ENCODE measurements at places on chromosomes 11 and 22.
A peak's percentile ranks its signal among the peaks of the same experiment; 100 is the strongest.

DNA sequence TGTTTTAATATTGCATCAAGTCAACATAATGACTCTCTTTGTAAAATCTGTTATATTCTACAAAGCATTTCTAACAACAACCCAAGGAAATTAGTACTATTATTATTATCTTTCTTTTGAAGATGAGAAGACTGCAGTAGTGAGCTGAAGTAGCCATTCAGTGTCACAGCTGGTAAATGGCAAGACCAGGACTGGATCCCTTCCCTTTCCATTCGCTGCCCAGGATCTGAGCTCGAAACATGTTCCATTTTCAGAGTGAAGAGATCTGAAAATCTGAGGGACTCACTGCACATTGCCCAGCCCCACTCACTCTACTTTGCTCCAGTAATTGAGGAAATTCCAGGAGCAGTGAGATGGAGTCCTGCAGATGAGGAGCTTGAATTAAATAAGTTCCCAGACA is 240.0 kb upstream of the BLID start:
- DNase-seq, result no peak

GRCh38 chr11:10387206-10388083 is 67.6 kb upstream of the AMPD3 start:
- DNase-seq, result no peak

DNA sequence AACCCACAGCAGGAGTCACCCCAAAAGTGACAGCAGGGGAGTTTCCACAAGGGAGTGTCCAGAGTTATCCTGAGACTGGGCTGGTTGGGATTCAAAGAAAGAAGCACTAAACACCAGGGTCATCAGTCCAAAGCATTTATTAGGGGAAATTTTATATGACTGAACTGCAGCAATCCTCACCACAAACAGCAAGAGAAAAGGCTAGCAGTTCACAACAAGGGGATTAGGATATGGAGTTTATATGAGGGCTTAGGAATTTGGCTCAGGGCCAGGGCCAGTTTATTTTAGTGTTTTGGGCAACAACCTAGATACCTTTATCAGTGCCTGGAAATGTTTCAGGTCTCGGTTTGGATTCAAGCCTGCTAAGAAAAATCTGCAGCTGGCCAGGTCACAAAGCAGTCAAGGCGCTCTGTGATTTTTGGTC is 4.6 kb upstream of the TMEM126A start:
- DNase-seq, result no peak

- DNase-seq, result peak; percentile 35
Observed at GRCh38 chr11:47797633-47798032, 30.5 kb upstream of the FNBP4 start.

DNA sequence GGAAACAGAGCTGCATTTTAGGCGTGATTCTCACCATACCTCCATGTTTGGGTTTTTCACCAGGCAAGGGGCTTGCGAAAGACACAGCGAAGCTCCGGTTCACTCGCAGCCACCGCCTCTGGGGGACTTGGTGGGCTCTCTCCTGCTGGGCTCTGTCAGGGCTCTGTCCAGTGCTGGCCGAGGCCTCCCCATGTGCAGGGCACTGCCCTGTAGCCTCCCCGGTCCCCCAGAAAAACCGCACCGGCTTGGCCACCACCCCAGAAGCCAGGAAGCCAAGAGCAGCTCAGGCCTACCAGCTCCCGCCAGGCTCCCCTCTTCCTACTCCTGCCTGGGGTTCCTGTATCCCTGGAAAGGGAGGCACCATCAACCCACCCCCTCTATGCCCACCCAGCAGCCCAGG is 151.5 kb downstream of the CTTN start:
- DNase-seq, result no peak

- no peak for DNase-seq
Observed at GRCh38 chr11:128720522-128720985, 26.7 kb downstream of the FLI1 start.

- no peak for DNase-seq
Observed at GRCh38 chr11:109865548-109866186, 227.5 kb upstream of the ZC3H12C start.

DNA sequence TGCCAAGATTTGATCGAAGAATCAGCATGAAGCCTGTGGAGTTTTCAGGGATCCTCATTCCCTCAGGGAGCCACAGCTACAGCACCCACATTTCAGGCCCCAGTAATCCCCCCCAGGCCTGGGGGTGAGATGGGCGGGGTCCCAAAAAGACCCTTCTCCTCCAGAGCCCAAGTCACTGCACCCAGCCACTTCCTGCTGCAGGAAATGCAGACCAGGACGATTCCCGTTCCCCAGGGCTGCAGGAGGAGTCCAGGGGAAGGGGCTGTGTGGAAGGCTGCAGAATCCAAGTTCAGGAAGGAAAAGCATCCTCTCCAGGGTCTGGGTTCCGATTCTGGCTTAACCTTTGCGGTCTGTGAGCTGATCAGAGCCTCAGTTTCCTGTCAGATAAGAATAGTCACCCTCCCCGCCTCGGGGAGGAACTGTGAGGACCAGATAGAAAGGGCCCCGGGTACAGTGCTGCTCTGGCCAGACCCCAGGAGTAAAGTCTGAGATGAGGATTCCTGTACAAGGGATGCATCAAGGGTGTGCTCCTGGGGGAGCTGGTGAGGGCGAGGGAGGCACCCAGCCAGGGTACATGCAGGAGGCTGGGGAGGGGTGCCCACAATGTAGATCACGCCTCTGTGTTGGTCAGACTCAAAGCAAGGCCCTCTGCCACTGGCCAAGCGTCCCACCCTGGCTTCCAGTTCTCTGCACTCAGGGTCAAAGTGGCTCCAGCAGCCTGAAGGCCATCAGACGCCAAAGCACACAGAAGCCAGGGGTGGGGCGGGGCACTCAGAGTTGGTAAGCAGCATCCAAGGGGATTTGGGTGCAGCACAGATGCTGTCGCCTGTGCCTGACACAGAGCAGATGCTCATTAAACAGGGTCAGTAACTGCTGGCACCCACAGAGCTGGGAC is 30.1 kb upstream of the TP53I11 start:
- DNase-seq, result no peak

GRCh38 chr11:112623057-112623456 is 338.2 kb upstream of the NCAM1 start:
- no peak for DNase-seq

DNA sequence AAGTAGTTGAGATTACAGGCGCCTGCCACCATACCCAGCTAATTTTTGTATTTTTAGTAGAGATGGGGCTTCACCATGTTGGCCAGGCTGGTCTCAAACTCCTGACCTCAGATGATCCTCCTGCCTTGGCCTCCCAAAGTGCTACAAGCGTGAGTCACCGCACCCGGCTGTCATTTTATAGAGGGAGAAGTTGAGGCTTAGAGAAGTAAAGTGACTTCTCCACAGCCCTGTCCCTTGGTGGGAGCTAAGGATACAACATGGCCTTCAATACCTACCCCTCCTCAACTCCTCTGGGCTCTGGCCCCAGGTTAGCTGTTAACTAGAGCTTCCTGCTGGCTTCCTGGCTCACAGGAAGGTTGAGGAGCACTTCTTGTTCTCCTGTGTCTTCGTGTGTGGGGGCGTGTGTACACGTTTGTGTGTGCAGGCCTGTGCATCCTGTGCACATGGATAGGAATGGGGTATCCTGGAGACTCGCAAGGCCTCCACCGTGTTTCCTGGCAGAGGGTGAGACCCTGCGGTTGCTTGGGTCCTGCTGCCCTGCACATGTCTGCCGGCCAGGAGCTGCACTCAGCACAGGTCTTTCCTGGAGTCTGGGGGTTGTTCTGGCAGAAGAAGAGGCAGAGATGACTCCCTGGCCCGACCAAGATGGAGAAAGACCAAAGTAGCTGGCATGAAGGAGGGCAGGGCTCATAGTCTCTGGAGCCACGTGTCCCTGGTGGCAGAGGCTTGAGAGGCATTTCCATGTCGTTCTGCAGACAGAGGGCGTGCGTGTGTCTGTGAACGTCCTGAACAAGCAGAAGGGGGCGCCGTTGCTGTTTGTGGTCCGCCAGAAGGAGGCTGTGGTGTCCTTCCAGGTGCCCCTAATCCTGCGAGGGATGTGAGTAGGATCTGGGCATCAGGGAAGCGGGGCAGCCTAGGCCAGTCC is 2.4 kb downstream of the SIDT2 start:
- DNase-seq, result peak; percentile 17

- DNase-seq, result no peak
Observed at GRCh38 chr11:133531971-133532651, at the start of gene OPCML. Gene OPCML, minus strand, starts transcription at chr11:133532501.

- no peak for DNase-seq
Observed at GRCh38 chr11:90525962-90526361, 303.1 kb upstream of the CHORDC1 start.

GRCh38 chr11:12768726-12769673 is 94.8 kb downstream of the TEAD1 start:
- no peak for DNase-seq

GRCh38 chr22:29689206-29689879 is 30.5 kb upstream of the CABP7 start:
- DNase-seq, result no peak

DNA sequence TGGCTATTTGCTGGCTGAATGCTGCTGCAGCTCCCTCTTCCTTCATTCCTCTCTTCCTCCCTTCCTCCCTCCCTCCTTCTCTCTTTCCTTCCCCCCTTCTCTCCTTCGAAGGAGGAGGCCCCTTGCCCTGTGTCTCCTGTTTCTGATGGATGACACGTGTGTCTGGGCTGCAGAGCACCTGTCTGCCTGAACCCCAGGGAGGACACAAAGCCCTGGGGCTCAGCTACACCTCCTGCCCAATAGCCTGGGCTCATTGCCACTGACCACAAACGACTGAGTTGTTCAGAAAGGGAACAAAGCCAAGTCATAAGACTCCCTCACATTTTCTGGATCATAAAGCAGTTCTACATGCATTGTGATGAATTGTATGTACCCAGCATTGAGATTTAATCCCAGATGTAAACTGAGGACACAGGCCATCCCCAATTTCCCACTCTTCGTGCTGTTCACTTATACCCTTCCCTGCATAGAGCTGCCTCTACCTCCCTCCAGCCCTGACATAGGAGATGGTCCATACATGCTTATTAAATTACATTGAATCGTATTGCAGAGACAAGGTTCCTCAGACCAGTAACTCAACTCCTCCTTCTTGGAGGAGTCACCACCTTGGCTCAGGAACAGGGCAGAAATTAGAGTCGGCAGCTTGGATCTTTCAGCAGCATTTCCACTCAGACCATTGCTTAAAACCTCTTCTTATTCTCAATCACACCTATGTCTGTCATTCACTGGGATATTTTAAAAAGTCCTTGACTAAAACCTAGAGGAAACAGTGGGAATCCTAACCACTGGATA is 1.2 kb downstream of the CSRP3 start:
- DNase-seq, result no peak

- no peak for DNase-seq
Observed at GRCh38 chr11:129590753-129591475, 215.3 kb downstream of the BARX2 start.

- DNase-seq, result no peak
Observed at GRCh38 chr11:128323381-128323780, 264.0 kb downstream of the ETS1 start.

DNA sequence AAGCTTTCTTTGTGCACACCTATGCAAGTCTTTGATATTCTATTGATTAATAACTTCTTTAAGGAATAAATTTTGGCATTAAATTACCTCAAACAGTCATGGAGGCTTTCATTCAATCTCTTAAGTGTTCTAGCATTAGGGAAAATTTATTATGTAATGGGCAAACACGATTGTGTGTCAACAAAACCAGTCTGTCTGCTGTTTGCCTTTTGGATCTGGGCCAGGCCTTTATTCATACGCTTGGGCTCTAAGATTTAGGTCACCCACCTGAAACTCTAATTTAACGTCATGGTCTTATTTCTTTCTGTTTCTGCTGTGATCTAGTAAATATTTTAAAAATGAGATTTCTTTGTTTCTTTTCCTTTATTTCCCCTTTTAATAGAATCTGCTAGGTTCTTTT is 1270.6 kb downstream of the LRRC4C start:
- DNase-seq, result no peak

Data from activated T-helper 1 cell treated with anti-CD3 and anti-CD28 coated beads, Interleukin-2, amount 50 U/mL, for 16 hours (primary cell).